ENCODE measurements at places on chromosomes 11 and 22.

- no peak for DNase-seq
Observed at GRCh38 chr11:72727521-72727920, 24.7 kb downstream of the ARAP1 start.

DNA sequence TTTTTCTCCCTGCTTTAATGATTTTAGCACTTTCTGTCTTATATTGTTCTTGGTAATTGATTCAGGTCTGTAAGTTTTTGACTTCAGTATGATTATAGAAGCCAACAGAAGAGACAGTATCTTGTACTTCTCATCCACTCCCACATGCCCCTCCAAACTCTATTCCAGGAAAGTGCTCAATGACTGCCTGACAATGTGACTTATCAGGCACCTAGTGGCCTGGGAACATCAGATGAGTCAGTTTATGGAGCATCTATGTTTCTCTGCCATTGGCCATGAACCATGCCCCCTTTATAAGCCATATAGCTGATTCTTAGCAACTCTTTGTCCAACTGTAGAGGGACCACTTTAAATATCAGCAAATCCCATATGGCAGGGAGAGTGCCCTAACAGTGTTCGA, 179.2 kb upstream of the MTMR2 start:
- no peak for DNase-seq

DNA sequence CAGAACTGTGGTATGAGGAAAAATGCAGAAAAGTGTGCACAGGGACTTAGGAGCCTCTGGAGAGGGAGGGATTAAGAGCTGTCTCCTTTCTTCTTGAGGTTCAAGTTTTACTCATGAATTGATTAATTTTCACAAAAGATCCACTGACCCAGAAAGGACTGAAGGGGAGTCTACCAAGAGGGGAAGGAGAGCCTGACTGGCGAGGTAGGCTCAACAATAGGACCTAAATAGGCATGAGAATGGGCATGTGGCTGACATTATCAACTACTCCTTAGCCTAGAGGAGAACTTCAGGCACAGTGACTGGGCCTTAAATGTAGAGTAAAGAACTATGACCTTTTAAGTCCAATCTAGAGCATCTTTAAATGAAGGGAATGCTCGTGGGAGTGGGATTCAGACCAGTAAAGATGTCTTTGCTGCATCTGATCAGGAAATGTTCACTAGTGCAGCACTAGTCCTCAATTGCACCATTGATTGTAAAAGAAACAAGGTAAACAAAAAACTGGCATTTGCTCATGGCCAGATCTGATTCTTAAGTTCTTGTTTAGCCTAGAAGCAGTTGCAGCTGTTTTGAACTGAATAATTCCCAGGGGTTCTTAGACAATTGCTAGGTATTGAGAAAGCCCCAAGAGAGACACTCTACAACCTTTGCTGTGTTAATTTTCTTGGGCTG, 135.6 kb downstream of the RAB38 start:
- DNase-seq, result no peak

- no peak for DNase-seq
Observed at GRCh38 chr11:111963931-111964340, 26.8 kb downstream of the DIXDC1 start.

DNA sequence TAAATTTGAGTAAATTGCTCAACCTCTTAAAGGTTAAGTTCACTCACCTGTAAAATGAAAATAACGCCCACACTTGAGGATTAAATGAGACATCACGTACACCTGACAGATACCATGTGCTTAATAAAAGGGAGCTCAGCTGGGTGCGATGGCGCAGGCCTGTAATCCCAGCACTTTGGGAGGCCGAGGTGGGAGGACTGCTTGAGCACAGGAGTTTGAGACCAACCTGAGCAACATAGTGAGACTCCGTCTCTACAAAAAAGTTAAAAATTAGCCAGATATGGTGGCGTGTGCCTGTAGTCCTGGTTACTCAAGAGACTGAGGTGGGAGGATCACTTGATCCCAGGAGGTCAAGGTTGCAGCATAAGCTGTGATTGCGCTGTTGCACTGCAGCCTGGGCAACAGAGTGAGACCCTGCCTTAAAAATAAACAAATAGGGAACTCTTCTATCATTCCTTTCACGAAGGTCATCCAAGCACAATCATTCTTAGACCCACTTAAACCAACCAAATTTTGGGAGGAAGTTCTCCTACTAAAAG, 134.1 kb downstream of the BBOX1 start:
- no peak for DNase-seq

GRCh38 chr11:66639066-66639813, 737 bp downstream of the RBM4 start:
- no peak for DNase-seq

- DNase-seq, result no peak
Observed at GRCh38 chr11:103596315-103596714, 440.1 kb upstream of the DDI1 start.

- no peak for DNase-seq
Observed at GRCh38 chr11:11978792-11979487, 29.5 kb downstream of the DKK3 start.

- DNase-seq, result no peak
Observed at GRCh38 chr11:36385121-36385970, 89.3 kb downstream of the PRR5L start.

GRCh38 chr11:104127828-104128227, 36.1 kb downstream of the PDGFD start:
- no peak for DNase-seq

DNA sequence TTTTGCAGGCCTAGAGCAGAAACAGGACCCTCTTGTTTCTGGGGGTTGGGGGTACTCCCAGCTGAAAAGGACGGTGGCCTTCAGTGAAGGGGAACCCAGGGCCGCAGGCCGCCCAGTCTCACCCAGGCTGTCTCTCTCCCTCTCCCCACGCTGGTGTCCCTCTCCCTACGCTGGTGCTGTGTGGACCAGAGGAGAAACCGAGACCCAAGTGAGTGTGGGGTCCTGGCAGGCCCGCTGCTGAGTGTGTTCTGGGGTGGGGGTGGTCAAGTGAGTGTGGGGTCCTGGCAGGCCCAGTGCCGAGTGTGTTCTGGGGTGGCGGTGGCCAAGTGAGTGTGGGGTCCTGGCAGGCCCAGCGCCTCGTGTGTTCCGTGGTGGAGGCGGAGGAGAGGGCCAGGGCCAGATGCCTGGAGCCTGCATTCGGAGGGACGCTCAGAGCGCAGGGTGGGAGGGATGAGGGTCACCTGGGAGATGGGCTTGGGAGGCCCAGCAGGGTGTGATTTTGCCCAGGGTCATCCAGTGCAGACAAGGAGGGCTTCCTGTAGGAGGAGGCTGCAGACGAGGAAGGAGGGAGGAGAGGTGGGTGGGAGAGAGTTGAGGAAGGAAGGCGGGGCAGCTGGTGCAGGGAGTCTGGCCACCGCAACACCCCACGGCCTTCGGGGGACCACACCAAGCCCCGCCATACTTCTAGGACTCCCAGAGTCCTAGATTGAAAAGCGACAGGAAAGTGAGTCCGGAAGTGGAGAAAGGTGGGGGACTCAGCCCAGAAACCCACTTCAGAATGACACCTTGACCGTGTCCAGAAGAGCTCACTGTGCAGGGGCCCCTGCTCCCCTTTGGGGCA, 10.3 kb downstream of the TNNT3 start:
- no peak for DNase-seq

DNA sequence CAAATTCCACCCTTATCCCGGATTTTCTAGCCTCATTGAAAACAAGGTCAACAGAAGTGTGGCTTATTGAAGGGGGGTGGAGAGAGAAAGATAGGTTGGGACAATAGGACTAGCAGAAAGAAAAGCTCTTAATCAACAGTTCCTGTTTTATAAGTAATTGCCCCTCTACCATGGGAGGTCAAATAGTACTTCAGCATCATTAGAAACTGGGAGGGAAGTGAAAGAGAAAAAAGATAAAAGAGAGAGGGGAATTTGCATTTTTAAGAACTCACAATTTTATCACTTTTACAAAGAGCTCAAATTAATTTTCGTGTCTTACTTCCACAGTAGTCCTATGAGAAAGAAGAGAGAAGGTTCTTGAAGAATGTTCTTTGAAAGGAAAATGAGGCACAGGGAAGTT, 89.2 kb downstream of the AMOTL1 start:
- DNase-seq, result no peak

GRCh38 chr11:20369826-20370225, 6.3 kb downstream of the HTATIP2 start:
- no peak for DNase-seq

GRCh38 chr11:62148271-62148980, 24.6 kb downstream of the INCENP start:
- no peak for DNase-seq

DNA sequence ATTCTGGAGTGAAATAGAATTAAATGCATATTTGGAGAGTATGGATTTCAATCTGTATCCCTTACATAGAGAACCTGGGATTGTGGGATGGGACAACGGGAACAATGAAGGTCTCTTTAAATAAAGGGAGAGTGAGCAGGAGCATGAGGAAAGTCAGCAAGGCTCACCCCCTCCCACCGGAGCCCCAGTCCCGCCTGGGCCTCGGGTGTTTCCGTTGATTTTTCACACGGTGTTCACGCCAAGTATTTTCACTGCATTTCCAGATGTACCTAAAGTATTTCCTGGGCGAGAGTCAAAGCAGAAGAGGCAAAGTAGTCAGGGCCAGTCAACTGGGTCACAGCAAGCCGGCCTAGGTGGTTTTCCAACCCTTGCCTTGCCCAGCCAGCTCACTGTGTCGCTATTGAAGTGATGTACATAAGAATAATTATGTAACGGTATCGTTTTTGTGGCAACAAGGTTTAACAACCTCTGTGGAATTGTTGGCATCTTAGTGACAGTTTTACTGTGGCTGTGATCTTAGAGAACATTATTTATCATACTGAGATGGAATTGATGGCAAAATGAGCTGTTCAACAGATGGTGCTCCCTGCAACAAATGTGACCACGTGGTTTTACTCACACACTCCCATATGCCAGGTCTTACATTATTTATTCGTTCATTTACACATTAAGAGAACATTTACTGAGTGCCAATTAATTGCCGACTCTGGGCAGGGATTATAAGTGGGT, 177.3 kb downstream of the ADAMTS15 start:
- DNase-seq, result no peak

DNA sequence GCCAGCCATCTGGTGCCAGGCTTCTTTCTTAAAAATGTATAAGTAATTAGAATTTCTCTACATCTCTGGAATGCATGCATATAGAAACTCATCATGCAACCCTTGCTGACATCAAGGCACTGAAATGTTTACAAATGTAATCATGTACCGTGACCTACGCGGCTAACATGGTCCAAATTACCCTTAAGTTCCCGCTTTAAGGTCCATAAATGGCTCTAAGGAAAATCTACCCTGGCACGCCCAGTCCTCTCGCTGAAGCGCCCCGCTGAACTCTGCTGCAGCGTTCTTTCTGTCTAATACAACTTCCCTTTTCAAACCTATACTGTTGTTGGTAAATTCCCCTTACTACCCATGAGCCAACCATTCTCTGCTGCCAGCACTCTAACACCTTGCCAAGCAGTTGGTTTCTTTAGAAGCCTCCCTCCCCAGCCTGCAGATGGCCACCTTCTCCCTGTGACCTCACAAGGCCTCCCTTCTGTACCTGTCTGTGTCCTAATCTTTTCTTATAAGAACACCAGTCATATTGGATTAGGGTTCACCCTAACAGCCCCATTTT, 13.5 kb upstream of the HMOX1 start:
- DNase-seq, result no peak

DNA sequence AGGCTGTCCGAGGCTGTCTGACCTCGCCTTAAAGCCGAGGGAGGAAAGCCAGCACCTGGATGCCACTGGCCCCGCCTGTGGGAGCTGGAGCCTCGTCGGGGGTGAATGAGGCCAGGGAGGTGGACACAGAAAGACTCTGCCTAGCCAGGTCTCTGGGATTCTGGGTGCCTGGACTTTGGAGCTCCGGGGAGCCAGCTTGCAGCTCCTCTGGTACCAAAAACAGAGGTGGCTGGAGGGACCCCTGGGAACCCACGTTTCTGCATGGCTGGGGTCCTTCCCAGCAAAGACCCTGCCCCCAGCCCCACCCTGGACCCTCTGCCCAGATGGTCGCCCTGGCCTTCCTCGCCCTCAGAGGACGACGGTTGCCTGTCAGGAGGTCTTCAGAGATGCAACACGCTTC, 239.7 kb downstream of the BRD1 start:
- DNase-seq, result no peak

GRCh38 chr11:120556797-120557196, 45.2 kb downstream of the GRIK4 start:
- no peak for DNase-seq

DNA sequence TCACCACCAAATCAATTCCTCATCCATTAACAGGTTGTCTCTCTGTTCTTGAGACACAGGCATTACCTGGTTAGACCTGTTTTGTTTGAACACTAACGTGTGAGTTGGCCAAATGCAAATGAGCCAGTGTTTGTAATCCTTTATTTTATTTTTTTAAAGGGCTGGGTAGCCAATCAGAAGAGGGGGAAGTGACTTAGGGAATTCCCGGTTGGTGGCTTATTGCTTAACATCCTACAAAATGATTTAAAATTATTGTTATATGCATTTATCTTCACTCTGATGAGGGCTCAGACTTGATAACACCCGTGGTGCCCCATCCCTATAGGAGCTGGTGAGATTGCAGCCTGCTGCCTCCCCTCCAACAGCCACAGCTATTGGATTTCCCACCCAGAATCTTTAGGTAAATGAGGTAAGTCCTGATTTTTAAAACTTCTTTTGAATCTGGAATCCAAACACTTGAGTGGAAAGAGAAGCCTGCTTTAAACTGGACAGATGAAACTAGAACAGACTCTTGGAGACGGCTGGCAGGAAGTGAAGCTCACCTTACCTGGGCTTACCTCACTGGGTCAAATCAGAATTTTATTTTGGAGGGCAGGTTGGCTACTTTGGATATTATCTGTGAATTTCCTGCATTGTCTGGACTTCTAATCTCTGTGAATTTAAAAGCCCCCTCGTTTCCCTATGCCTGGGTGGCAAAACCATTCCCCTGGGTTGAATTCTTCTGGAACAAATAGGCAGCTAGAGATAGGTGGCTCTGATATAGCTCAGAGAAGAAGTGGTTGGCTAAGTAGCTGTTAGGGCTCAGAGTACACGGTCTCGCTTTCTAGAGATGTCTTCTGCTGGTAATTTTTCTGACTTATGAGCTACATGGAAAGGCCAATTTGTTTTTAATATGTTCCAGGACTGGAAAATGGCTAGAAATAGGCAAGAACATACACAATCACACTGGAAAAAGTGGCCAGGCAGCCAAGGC, at the start of gene EHF:
TSS of gene EHF (plus strand) at position 274 of the 973 bp plus-strand sequence. CDS start 21,538 bp downstream, outside the sequence.
- no peak for DNase-seq

- DNase-seq, result no peak
Observed at GRCh38 chr22:19629331-19629719, 85.0 kb upstream of the SEPTIN5 start.

GRCh38 chr22:26310616-26311015, 118.4 kb upstream of the ASPHD2 start:
- no peak for DNase-seq

- no peak for DNase-seq
Observed at GRCh38 chr11:122516686-122517085, 138.8 kb upstream of the UBASH3B start.

DNA sequence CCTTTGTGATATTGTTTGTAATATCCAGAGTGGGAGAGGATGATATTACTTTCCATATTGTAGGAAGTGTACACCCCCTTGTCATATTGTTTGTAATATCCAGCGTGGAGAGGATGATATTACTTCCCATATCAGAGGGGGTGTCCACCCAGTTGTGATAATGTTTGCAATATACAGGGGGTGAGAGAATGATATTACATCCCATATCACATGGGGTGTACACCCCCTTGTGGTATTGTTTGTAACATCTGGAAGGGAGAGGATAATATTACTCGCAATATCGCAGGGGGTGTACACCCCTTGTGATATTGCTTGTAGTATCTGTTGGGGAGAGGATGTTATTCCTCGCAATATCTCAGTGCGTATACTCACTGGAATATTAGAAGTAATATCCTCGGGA, 61.5 kb downstream of the PRSS23 start:
- no peak for DNase-seq

GRCh38 chr11:35618497-35619115, 346 bp downstream of the FJX1 start:
- DNase-seq, result no peak
